NCI-H2227 treated with DMSO at 0.1 percent for 48 hours (cell line): ENCODE measurements at places on chromosomes 3 and 15.

DNA sequence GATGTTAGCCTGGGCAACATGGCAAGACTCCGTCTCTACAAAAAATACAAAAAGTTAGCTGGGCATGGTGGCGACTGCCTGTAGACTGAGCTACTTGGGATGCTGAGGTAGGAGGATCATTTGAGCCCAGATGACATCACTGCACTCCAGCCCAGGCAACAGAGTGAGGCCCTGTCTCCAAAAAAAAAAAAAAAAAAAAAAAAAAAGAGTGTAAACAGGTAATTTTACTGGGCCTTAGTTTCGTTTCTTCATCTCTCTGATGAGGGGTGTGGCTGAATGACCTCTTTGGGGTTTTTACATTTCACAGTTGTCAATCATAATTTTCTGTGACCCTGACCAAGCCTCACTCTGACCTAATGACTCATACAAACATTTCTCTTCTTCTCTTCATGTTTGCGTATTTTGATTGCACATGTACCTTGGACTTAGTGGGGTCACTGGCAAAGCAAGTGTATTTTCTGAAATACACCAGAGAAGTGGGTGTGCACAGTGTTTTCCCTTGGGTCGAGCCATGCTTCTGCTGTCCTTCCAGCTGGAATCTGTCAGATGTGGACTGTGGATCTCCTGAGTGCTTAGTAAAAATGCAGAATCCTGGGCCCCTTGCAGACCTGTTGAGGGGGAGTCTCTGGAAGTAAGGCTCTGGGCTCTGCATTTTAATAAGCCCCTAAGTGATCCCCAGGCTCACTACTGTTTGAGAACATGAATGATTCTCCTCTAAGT, 140.5 kb downstream of the FNDC3B start:
- no peak for DNase-seq

GRCh38 chr3:180977498-180977897, 12.0 kb downstream of the DNAJC19 start:
- DNase-seq, result no peak

GRCh38 chr3:192365571-192365970, 361.8 kb downstream of the FGF12 start:
- DNase-seq, result no peak

GRCh38 chr3:105960381-105960780, 91.6 kb upstream of the CBLB start:
- DNase-seq, result no peak

GRCh38 chr3:60613769-60614303, 637.4 kb downstream of the FHIT start:
- DNase-seq, result no peak

DNA sequence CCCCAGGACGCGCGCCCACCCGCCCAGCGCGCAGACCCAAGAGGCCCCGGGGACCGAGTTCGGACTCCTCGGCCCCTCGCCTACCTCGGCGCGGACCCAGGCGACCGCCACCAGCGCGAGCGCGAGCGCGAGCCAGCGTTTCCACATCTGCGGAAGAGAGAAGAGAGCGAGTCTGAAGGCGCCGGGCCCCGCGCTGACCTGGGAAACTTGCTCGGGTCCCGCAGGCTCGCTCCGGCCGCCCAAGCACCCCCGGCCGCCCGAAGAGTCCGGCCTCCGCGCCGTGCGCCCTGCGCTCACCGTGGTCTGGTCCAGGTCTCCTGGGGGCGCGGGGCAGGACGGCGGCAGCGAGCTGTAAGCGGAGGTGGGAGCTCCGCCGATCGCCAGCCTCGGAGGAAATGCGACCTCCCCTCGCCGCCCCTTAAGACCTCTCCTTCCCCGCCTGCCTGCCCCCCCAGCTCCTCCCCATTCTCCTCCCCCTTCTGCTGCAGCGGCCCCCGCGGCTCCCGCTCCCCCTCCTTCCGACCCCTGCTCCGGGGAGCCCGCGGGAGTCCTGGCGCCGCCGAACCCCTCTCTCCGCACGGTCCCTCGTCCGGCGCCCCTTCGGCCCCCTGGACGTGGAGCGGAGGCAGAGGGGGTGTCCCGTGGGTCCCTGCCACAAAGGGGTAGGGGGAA, at the start of gene FSTL1:
TSS of gene FSTL1 (minus strand) at position 393 of the 672 bp plus-strand sequence. CDS start at position 147, 246 bp downstream.
- DNase-seq, result no peak

GRCh38 chr15:31096563-31096962, 5.0 kb downstream of the TRPM1 start:
- DNase-seq, result no peak

- no peak for DNase-seq
Observed at GRCh38 chr15:30985081-30985531, 6.3 kb downstream of the MTMR10 start.

DNA sequence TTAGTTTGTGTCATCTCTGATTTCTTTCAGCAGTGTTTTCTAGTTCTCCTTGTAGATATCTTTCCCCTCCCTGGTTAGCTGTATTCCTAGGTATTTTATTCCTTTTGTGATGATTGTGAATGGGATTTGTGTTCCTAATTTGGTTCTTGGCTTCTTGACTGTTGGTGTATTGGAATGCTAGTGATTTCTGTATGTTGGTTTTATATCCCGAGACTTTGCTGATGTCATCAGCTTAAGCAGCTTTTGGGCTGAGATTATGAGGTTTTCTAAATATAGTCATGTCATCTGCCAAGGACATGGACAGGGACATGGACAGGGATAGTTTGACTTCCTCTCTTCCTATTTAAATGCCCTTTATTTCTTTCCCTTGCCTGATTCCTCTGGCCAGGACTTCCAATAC, 35.8 kb downstream of the MYO9A start:
- DNase-seq, result no peak

- no peak for DNase-seq
Observed at GRCh38 chr15:76753131-76753530, 152.0 kb downstream of the SCAPER start.

- DNase-seq, result peak; percentile 31
Observed at GRCh38 chr3:97793420-97794019, 28.3 kb upstream of the CRYBG3 start.

DNA sequence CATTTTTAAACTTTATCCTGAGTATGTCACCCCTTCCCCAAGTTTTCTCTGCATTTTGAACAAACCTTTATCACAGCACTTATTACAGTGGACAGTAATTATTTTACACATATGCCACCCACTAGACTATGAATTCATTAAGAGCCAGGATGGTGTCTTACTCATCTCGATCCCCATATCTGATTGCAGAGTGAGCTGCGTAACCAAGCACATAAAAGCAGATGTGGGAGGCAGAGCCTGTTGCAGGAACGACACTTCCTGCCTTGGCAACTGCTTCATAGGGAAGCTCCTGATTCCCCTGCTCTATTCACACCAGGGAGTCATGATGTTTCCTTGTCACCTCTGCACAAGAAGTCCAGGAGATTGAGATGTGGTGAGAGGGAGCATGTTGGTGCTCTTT, 91.1 kb downstream of the MINAR1 start:
- DNase-seq, result no peak

- DNase-seq, result no peak
Observed at GRCh38 chr3:157405457-157405856, 31.2 kb upstream of the PTX3 start.

DNA sequence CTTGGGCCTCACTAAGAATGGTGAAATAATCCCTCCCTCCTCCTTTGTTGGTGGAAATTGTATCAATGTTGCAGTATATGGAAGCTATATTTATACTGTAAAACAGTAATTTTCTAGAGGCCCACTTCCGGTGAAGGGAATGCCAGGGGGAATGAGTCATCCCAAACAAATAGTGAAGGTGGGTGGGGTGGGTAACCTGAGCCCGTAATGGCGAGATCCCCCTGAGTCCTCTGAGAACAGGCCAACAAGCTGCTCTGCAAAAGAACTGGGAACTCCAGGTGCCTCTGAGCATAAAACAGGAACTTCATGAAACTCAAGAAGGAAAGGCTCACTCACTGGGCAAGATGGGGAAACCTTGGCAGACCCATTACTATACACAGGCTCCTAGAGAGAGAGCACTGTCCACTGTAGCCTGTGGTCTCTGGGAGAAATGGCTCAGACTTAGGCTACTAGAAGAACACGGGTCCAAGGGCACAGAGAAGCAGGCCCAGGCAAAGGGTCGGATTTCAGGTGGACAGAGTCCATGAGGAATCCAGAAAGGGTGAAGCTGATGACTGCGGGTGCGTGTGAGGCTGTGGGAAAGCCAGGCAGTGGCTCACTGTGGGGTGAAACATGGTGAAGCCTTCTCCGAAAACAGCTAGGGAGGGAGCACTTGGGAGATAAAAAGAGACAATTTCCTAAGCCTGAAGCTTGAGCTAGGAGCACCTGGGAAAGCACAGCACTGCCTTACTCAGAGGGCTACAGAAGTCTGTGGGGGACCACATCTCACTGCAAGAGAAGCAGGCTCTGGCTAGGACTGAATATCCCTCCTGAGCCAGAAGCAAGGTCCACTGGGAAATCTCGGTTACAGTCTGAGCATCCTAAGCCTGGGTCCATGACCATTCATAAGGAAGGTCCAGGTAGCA, 19.8 kb downstream of the LARP6 start:
- peak; percentile 20 for DNase-seq

GRCh38 chr3:138842483-138843188, 7.9 kb upstream of the PIK3CB start:
- DNase-seq, result no peak

GRCh38 chr3:189883113-189883753, 237.5 kb downstream of the P3H2 start:
- DNase-seq, result no peak

GRCh38 chr3:171255236-171255806, 204.9 kb downstream of the TNIK start:
- no peak for DNase-seq

DNA sequence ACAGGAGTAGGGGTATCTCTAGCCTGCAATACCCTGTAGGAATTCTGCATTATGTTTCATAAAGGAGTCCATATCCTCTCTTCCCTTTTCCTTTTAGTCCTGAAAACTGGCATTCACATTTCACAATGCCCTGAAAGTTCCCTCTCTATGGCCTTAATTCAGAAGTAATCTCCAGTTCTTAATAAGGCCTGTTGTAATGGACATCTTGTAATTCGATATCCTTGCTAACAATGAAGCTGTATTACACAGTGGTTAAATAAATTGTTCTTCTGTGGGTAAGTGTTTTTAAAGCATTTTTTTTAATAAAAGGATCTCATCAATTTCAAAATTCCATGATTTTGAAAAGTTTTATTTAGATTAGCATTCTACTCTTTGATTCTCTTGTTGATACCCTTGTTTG, 34.3 kb upstream of the NEO1 start:
- no peak for DNase-seq

DNA sequence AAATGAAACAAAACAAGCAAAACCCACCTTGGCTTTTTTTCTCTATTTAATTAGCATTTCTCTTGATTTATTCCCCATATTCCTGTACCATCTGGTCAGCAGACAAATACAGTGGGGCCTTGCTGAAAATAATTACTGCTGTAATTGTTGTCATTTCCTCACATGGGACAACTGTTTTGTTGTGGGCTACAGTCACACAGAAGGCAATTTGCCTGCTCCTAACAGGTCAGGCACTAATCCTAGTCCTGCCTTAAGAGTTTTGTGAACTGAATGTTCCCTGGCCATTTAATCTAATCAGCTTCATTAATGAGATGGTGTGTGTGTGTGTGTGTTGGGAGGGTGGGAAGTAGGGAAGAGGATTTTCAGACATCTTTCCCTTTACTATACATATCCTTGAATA, 11.6 kb downstream of the TRPC1 start:
- no peak for DNase-seq

DNA sequence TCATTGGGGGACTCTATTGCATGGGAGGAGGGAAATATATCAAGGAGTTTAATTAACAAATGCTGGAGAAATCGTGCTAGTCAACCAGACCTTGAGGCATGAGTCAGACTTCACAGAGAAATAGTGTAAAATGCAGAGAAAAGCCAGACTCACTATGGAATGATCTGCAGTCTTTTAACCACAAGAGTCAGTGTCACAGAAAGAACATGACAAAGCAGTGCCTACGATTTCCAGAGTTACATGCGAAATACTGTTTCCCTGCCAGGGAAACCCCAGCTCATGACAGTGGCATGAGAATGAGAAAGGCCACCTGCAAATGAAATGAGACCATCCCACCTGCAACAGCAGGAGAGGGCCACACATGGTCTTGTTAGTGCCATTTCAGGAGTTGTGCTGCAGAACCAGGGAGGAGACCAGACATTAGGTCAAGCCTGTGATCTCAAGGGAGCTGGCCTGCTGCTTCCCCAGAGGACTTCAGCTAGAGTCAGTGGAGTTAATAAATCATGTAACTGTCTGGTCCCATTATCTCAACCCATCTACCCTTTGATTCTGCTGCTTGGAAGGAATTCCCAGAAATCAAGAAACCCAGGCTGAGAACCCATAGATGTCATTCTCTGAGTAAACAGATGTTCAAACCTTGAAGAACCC, 79.0 kb downstream of the ERC2 start:
- DNase-seq, result no peak

- DNase-seq, result no peak
Observed at GRCh38 chr3:65385805-65386204, 652.9 kb downstream of the MAGI1 start.

- no peak for DNase-seq
Observed at GRCh38 chr15:93213281-93213680, 124.3 kb upstream of the RGMA start.

GRCh38 chr3:45552794-45553371, 41.7 kb upstream of the LIMD1 start:
- DNase-seq, result no peak

GRCh38 chr3:161069511-161070251, 35.5 kb downstream of the B3GALNT1 start:
- DNase-seq, result no peak

DNA sequence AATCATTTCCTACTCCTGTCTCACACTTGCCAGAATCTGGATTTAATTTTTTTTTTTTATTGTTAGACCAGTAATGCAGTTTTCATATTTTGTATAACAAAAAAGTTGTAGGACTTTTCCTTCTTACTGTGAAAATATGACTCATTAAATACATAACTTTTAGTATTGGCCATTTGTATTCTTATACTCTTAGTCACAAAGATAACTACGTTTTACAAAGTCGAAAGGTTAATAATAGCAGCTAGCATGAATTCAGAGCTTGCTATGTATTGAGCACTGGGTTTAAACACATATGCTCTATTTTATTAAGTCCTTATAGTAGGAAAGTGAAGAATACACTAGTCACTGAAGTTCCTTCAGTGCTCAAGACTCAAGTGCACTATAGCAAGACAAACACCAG, 43.1 kb downstream of the LRRN1 start:
- DNase-seq, result no peak

GRCh38 chr15:66855041-66855440, 153.0 kb downstream of the SMAD6 start:
- no peak for DNase-seq

- DNase-seq, result no peak
Observed at GRCh38 chr15:92619145-92620101, 36.2 kb downstream of the FAM174B start.
